Breast epithelium (tissue), 4 donors: ENCODE measurements at places on chromosomes 3 and 15. TPM values are rescaled to one million over a fixed set of nuclear protein-coding genes. Genes with fewer than 3 reads are reported as not detected.

DNA sequence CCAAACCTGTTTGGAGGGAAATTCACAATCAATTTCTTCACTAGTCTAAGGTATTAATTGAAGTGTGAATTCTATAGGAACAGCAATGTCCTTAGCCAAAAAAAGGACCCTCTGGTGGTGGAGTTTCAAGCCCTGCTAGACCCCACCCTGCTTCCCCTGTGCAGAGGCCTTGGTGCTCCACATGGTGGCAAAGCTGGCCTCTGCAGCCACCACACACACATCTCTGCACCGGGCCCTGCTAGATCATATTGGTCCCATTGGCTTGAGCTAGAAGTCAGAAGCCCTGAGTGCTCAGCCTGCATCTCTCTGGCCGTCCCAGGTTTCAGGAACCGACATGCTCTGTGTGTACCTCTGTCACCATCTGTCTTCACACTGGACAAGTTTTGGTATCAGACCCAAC is 220.9 kb upstream of the TRIM42 start:
- DNase-seq, result no peak
- no peak overlapping the region for H3K27ac ChIP-seq
- no peak overlapping the region for H3K4me3 ChIP-seq
- H3K27me3 ChIP-seq, result no peaks in the 10 kb centered on the region
- H3K4me1 ChIP-seq, result no peaks in the 10 kb centered on the region
- H3K36me3 ChIP-seq, result no peaks in the 10 kb centered on the region

GRCh38 chr3:58874248-58874741 is 175.5 kb downstream of the CFAP20DC start:
- no peaks in the 10 kb centered on the region for H3K27me3 ChIP-seq
- H3K36me3 ChIP-seq, result no peaks in the 10 kb centered on the region
- H3K4me1 ChIP-seq, result no peaks in the 10 kb centered on the region
- H3K27ac ChIP-seq, result no peak overlapping the region

The PLSCR2 gene
- 2.0 TPM for total RNA-seq

DNA sequence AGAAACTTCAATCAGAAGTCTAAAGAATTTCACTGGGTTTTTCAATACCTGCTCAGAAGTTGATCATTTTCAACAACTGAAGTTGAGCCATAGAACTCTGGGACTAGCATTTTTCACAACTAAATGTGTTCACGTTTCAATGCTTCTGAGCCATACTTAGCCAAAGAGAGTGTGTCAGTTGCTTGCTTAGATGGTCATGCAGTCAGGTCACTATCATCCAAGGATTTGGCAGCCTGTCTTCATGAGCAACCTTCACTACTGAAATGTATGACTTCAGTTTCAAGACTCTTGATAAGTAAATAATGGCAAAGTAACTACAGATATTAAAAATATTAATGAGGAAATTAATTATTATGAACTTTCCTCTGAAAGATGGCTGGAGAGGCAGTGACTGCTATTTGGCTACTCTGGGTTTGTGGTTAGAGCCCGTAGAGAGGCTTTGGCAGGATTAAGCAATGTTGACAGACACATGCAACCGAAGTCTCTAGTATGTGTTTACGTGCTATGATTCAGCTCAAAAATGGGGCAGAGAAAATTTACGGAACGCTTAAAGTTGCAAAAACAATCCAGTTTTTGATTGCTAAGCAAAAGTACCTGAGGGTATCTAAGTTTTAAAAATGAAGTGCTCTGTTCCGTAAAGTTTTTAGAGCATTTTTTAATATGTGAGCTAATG is 133.8 kb downstream of the GMNC start:
- no peaks in the 10 kb centered on the region for H3K27me3 ChIP-seq
- DNase-seq, result no peak
- H3K36me3 ChIP-seq, result no peaks in the 10 kb centered on the region
- H3K4me3 ChIP-seq, result no peak overlapping the region
- no peak overlapping the region for H3K27ac ChIP-seq
- H3K4me1 ChIP-seq, result no peaks in the 10 kb centered on the region

GRCh38 chr3:87260270-87260669 is 16.1 kb downstream of the POU1F1 start:
- no peak overlapping the region for H3K4me3 ChIP-seq
- no peaks in the 10 kb centered on the region for H3K27me3 ChIP-seq
- no peaks in the 10 kb centered on the region for H3K4me1 ChIP-seq
- no peak for DNase-seq
- H3K36me3 ChIP-seq, result no peaks in the 10 kb centered on the region
